ENCODE measurements at places on chromosomes 6 and 20.

GRCh38 chr6:18335948-18336347 is 51.2 kb upstream of the RNF144B start:
- no peak for DNase-seq

DNA sequence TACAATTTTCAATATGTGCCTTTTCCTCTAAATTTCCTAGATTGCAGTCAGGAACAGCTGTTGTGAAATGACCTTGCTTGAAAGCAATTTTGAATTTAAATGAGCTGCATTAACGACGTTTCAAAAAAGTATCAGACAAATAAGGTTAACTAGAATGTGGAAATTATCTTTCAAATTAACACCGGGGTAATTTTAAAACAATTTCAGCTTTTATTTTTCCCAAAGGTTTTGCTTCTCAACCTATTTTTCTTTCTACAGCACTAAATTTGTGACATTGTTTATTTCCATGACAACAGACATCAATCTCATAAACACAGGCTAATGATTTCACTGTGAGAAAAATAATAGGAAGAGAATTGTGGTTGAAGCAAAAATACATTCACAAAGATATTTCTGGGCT is 38.5 kb downstream of the COL12A1 start:
- DNase-seq: no peak

DNA sequence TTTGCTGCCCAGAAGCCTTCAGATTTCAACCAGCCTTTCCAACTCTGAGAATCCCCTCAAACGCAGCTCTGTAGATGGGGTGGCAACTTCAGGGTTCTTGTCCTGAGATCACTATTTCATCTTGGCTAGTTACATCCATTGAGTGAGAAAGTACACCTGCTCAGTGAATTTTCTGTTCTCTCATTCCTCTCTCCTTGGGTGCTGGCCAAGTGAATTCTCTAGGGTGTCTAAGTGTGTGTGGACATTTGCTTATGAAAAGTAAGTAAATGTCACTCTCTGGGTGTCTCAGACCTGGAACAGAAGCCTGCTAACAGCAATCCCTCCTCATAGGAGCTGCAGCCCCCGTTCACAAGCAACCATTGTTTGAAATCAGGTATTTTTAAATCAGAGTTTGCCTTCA is 3.8 kb downstream of the RIN2 start:
- DNase-seq: no peak

- no peak for DNase-seq
These were observed 149.8 kb upstream of the AKAP12 start for GRCh38 chr6:151089978-151090377.

DNA sequence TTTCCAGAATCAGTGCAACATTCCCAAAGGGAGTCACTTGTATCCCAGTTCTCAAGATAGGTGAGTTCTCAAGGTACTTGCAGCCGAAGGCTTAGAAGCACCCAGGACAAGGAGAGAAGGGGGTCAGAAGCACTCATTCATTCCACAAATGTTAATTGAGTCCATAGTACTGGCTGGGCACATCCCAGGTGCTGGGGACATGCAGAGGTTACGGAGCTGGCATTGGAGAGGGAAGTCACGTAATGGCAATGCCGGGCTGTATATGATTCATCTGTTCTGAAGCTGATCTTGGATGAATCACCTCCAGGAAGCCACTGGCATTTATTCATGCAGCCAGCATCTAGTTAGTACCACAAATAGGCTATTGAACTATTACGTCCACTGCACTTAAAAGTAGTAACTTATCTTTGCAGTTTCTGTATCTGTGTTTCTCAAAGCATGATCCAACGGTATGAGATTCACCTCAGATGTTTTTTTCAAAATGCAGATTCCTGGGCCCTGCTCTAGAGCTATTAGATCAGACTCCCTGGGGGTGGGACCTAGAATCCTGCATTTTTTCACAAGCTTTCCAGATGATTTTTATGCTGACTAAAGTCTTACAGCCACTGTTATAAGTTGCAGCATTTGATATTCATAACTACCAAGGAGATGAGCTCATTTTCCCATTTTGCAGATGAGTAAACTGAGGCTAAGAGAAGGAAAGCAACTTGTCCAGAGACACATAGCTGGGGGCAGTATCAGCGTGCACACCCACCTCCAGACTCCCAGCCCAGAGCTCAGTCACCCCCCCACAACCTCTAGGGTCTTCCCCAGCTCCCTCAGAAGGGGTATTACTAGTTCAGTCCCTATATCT is 44.1 kb upstream of the ID1 start:
- DNase-seq: no peak

GRCh38 chr6:109991201-109992101 is 13.3 kb downstream of the GPR6 start:
- DNase-seq: no peak

- DNase-seq: no peak
These were observed 26.1 kb downstream of the PTPN1 start for GRCh38 chr20:50536333-50536732.

GRCh38 chr6:21118216-21118780 is 475.3 kb upstream of the SOX4 start:
- DNase-seq: no peak

DNA sequence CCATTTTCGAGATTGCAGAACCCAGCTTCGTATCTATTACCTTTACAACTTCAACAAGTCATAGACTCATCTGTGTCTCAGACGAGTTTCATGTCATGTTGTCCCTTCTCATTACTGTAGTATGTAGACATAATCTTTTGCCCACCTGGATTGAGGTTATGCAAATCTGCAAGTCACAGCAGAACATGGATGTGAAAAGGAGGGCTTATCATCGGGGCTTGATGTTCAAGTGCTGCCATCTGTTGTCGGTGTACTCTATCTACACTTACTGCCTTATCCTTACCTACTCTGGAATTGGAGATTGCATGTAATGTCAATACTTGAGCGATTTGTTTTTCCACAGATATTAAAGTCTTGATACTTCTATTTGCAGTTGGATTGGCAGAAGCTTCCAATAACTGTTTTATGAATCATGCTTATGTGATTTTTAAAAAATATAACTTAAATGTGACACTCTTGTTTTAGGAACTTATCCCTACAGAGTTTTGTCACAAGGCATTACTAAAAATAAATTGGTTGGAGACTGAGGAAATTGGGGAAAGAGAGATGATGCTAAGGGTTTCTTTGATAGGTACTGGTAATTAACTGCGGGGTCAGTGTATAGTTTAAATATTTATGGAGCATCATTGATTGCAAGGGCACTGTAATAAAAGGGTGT is 3.0 kb upstream of the GOPC start:
- DNase-seq: no peak

- no peak for DNase-seq
These were observed 3.9 kb downstream of the CDKAL1 start for GRCh38 chr6:20538131-20538662.

GRCh38 chr6:23343610-23344306 is 774.4 kb downstream of the HDGFL1 start:
- DNase-seq: no peak

- no peak for DNase-seq
These were observed 91.1 kb upstream of the PMEPA1 start for GRCh38 chr20:57800791-57801430.

- no peak for DNase-seq
These were observed 60.7 kb downstream of the BMP7 start for GRCh38 chr20:57205606-57206219.
